CD4-positive, alpha-beta T cell treated with Interleukin-4 for 4 hours (primary cell): ENCODE measurements at places on chromosomes 12 and 14.

- no peak for DNase-seq
These were observed 846.8 kb downstream of the NRXN3 start for GRCh38 chr14:79016828-79017505.

GRCh38 chr12:123114304-123115083 lies 36.4 kb downstream of the PITPNM2 start:
- no peak for DNase-seq

GRCh38 chr12:2126676-2127406 lies 74.1 kb downstream of the CACNA1C start:
- DNase-seq = no peak

DNA sequence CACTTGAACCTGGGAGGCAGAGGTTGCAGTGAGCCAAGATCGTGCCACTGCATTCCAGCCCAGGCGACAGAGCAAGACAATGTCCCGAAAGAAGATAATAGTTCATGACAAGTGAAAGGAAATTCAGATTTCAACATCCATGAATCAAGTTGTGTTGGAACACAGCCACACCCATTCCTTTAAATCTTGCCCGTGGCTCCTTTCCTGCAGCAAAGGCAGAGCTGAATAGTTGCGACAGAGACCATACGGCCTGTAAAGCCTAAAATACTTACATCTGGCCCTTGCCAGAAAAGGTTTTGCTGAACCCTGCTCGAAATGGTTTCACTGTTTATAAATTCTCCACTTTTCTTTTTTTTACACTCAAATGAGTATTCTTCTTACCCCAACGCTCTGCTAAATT lies 17.7 kb upstream of the ITPK1 start:
- no peak for DNase-seq

- no peak for DNase-seq
These were observed 31.9 kb upstream of the NCOR2 start for GRCh38 chr12:124599074-124599999.

DNA sequence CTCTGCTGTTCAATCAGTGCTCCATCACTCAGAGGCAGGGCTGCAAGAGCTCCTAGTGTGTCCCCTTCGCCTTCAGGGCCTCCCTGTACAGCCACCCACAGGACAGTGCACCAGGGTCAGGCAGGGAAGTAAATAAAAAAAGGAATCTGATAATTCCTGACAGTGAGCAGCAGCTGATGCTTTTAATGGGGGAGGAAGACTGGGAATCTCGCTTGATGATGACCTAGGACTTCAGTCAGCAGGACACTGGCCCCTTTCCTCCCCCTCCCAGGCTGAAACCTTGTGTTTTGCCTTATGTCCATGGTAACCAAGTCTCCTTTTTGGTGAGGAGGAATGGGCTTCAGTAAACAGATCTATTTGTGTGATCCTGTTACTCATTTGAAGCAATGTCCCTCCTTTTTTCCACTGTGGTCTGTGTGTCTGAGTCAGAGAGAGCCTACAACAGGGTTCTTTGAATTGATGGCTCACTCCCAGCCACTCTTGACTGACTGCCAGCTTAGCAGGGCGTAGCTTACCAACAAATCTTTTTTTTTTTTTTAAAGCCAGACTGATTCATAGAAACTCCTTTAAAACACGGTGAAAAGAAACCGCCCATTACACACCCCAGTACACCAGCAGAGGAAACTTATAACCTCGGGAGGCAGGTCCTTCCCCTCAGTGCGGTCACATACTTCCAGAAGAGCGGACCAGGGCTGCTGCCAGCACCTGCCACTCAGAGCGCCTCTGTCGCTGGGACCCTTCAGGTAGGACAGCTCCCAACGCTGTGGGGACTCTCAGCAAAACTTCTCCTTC lies at the start of gene EMP1:
Gene EMP1, plus strand, starts transcription at position 597 of the 792 bp plus-strand sequence. CDS start 14,785 bp downstream, outside the sequence.
- peak; percentile 96 for DNase-seq

DNA sequence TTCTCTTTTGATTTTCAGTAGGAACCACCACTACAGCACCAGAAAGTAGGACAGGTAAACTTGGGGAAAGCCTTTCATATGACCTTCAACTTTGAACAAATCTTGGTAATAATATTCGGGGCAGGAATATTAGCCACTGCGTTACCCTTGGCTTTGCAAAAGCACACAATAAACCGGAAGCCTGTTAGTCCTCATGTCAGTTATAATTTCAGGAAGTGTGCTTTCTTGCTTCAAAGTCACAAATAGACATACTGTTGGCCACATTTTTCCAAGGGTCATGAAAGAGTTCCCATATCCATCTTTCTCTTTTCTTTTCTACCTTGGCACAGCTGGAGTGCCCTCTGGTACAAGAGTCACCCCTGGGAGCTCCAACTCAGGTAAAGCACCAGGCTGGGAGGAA lies 167.2 kb upstream of the CNTN1 start:
- DNase-seq = no peak

DNA sequence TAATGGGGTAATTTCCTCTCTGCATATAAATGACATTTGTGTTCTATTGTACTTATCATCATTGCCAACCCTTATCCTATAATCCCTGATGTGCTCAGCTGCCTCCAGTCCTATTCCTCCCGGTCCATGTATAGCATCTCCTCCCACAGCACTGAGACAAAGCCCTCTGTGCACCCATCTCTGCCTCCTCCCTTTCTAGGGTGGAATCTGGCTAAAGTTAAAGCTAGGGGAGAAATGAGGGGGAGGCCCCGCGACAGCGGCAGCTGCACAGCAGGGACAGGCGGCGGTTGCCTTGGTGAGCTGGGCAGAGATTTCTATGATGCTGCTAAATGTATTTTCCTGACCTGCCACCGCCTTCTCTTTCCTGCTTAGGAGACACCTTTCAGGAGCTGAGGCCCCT lies 12.8 kb upstream of the ZDHHC22 start:
- no peak for DNase-seq

- DNase-seq = no peak
These were observed 14.2 kb upstream of the HMGA2 start for GRCh38 chr12:65810036-65810435.

- DNase-seq = no peak
These were observed 3.7 kb upstream of the DENND5B start for GRCh38 chr12:31594681-31595080.

DNA sequence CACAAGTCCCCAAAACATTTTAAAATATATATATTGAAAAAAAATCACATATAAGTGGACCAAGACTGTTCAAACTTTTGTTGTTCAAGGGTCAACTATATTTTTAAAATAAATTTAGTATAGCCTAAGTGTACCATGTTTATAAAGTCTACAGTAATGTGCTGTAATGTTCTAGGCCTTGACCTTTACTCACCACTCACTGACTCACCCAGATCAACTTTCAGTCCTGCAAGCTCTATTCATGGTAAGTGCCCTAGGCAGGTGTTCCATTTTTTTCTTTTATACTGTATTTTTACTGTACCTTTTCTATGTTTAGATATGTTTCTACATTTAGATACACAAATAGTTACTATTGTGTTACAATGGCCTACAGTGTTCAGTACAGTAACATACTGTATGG lies 23.4 kb upstream of the TMTC1 start:
- no peak for DNase-seq

DNA sequence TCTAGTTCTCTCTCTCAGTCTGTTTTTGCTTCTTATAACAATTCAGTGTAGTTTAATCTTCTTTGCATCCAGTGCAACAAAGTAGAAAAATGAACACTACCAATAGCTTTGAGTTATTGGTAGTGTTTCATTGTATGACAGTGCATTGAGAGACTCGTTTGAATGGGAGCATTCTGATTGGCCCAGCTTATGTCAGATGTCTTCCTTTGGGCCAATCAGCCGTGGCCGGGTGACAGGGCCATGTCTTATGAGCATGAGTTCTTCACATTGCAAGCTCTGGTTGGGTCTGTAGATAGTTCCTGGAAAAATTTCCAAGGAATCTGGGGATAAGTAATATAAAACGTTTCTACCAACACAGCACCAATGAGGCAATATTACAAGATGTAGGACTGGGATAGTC lies 36.5 kb downstream of the GYS2 start:
- no peak for DNase-seq

GRCh38 chr12:52627395-52628110 lies 9.2 kb upstream of the KRT73 start:
- DNase-seq = no peak

DNA sequence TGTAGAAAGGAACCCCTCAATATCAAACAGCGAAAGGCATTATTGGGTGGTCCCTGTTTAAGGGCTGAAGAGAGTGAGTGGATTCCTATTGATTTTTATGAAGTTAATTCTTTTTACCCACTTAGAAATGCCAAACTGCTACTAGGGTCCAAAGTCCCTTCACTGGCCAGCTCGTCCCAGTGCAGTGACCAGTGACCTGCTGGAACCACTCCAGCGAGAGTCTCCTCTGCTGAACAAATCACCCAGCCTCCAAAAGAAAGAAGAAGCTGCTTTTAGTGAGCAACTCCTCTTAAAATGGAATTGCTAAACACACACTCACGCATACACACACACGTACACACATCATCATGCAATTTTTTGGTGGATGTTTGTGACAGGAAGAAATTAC lies 198.2 kb upstream of the PLEKHG7 start:
- no peak for DNase-seq

- no peak for DNase-seq
These were observed 22.5 kb downstream of the TESC start for GRCh38 chr12:117076410-117077372.
